ENCODE measurements at places on chromosomes 2 and 18.

- DNase-seq, result peak; percentile 31
Measured at GRCh38 chr2:98134172-98135005, 47.4 kb downstream of the VWA3B start.

DNA sequence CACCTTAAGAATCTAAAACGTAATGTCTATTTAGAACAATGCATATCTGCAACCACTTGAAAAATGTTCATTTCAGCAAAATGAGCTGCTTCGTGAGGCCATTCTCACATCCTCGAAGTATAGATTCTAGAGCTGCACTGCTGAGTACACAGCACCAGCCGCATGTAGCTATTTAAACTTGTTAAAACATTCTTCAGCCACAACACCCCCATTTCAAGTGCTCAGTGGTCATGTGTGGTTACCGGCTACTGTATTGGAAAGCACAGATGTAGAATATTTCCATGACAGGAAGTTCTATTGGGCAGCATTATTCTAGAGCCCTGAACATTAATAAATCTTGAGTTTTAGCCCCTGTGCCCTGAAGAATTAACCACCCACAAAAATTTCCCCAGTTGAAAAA lies 35.0 kb downstream of the SUMO1 start:
- no peak for DNase-seq

- DNase-seq, result no peak
Measured at GRCh38 chr2:215831296-215831913, 181.9 kb downstream of the MREG start.

DNA sequence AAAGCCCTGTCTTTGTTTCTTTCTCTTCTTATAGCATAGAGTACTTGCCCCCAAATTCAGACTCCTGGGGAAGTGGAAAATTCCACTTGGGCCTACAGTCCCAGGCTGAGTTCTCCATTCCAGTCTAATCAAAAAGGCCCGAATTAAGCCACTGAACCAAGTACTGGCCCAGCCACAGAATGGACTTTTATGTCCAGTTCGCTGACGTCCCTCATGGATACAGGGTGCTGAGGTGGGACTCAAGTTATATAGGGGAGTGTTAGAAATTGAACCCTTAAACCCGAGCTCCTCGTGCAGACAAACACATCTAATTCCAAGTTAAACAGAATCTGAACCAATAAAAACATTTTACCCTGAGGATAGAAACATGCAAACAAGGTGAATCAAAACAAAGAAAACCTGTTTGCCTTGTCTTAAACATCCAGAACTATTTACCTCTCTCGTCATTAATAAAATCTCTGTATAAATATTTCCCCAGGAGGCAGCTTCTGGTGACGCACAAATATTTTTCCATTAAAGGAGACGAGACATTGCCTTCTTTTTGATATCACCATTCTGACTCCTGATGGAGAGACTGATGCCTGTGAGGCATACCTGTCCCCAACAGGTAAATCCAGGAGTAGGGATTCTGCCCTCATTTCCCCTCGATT lies 136.8 kb upstream of the ARL4C start:
- no peak for DNase-seq

- no peak for DNase-seq
Measured at GRCh38 chr18:43847164-43848091, 570.1 kb upstream of the SYT4 start.

DNA sequence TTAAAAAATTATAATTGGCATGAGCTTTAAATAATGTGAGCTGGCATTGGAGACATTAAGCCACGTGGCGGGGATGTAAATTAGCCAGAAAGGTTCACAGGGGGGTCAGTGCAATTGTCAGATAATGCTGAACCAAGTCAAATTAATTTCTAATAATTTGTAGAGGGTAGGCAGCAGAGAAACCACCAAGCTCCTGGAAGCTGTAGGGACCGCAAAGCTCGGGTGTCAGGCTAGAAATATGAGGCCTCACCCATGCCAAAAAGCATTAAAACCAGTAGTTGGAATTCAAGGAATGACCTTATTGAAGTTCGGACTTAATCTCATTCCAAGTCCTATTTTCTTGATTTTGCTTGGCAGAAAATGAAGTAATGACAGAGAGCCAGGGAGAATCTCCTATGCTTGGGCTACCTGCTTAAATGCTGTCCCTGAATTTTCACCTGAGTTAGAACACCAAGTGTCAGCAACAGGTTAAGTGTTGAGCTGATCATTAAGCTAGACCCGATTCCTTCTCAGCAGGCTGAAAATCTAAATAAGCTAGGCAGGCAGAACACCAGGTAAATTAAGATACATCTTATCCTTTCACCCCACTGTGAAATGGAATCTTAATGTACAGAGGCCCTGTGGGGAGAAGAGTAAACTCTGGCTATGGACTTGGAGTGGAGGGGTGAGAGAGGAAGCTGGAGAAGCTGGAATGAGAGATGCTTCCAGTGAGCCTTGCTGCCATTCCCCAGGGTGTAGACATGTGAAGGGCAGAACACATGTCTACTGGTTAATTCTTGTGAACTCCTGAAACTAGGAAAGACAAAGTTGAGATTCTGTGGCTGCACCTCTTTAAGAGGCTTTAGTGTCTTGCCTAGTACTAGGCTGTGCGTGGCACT lies 520.0 kb downstream of the SLC4A3 start:
- DNase-seq, result no peak

- no peak for DNase-seq
Measured at GRCh38 chr2:105557021-105557920, 158.4 kb upstream of the FHL2 start.

DNA sequence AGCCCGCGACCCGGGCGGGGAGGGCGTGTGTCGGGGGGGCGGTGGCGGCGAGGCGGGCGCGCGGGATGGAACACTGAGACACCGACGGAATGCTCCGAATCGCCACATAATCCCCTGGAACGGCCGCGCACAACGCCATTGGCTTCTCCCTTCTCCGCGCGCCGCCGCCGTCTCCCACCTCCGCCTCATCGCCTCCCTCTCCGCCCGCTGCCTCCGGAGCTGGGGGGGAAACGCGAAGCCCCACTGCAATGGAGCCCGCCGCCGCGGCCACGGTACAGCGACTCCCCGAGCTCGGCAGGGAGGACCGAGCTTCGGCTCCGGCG lies at the start of gene PHLPP1:
PHLPP1 (plus strand) TSS at position 106 of the 323 bp plus-strand sequence; CDS start at position 249, 143 bp downstream.
- DNase-seq, result no peak

GRCh38 chr2:184589261-184589660 lies 9.1 kb upstream of the ZNF804A start:
- DNase-seq, result no peak

- no peak for DNase-seq
Measured at GRCh38 chr18:51430538-51430937, 233.1 kb upstream of the MEX3C start.

GRCh38 chr2:127032621-127033020 lies 74.3 kb downstream of the BIN1 start:
- DNase-seq, result no peak

DNA sequence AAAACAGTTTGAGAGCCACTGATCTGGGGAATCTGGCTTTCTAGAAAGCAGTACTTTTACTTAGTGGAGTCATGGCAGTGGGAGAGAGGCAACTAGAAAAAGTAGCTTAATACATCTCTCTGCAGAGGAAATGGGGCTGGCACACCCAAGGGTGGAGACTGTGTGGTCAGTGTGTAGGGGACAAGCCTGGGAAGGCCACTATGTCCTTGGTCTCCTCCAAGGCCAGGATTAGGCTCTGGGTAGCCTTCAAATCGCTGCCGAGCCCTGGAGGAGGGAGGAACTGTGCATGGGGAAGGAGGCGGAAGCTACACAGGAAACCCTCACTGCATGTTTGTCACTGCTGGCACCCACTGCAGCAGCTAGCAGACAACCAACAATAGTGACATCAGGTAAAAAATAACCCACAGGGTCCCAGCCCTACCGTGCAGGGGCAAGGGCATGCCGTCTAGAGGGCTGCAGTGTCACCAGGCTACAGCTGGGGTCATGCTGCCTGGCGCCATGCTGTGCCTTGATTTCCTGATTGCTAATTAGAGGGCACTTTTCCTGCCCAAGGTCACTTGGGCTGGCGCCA lies 34.8 kb downstream of the LBH start:
- no peak for DNase-seq

DNA sequence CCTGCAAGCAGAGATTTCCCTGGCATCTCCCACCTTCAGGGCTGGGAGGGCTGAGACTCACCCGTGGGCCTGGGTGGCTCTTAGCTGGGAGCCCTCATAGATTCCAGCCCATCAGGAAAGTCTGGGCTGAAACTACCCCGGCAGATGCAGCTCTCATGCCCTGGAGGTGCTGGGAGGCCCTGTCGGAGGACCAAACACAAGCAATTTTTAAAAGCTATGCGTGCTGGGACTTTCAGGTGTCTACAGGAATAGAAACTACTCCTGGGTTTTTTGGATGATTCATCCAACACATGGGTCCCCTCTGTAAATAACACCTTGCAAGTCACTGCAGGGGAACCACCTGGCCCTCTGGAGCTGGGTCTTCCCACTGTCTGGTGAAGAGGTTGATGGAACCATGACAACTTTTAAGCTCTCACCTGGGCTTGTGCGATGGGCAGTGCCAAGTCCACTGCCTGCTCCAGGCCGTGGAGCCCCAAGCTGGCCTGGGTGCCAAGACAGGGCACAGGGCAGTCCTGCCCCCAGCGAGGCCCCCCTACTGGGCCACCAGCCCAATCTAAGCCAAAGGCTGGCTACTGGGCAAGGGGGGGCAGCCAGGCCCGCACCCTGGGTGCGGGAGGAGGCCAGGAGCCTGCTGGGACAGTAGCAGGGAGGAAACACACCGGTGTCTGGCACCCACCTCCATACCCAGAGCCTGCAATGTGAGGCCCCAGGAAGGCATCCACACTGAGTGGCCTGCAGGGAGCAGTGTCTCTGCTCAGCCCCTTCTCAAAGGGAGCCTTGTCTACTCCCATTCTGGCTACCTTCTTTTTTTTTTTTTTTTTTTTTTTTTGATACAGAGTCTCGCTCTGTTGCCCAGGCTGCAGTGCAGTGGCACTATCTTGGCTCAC lies 1.1 kb upstream of the GPR55 start:
- DNase-seq, result no peak

Measured in stimulated activated CD8-positive, alpha-beta memory T cell treated with anti-CD3 and anti-CD28 coated beads, Interleukin-4, amount 100 ng/mL, for 24 hours (primary cell).